AG09319 (cell line): ENCODE measurements at places on chromosomes 6 and 20.

GRCh38 chr6:9025796-9026394 lies 590.5 kb upstream of the SLC35B3 start:
- no peak for DNase-seq

- no peak for DNase-seq
Observed at GRCh38 chr6:106918115-106918514, 56.4 kb downstream of the CD24 start.

DNA sequence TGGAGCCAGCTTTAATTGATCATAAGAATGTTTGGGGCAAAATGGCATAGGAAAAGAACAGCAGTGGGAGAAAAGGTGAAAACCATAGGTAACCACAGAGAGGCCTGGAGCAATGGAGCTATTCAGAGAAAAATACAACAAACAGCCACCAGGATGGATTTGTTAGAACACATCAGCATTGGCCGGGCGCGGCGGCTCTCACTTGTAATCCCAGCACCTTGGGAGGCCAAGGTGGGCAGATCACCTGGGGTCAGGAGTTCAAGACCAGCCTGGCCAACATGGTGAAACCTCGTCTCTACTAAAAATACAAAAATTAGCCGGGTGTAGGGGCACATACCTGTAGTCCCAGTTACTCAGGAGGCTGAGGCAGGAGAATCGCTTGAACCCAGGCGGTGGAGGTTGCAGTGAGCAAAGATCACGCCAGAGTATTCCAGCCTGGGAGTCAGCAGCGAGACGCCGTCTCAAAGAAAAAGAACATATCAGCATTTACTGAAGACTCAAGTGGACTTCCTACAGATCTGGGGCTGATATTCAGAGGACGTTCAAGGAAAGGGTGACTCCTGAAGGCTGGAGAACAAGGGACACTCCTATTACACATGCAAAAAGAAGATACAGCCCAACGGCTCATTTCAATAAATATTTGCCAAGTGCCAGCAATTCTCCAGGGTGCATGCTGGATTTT lies 20.2 kb downstream of the SNHG17 start:
- no peak for DNase-seq

DNA sequence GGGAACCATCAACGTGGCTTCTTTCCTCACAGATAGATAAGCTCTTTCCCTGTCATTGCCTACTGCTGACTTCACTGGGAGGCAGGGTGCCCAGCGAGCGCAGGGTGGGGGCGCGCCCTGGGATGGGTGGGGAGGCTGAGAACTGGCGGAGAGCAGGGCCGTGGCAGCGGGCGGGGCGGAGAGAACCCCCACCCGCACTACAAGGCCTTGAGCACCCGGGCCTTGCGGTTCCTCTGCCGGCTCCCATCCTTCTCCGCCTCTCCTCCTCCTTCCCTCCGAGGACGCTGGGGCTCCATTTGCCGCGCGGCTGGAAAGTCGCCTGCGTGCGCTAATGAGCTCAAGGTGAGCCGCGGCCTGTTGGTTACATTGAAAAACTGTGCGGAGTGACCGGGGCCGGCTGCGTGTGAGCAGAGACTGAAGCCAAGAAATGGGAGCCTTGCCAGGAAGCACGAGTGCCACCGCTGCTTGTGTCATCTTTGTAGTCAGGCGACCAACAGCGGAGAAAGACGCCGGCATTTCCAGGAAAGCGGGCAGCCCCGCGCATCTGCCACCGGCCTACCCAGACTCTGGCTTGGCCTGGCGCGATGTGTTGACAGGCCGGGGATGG lies 963.5 kb upstream of the SLC35B3 start:
- no peak for DNase-seq

GRCh38 chr20:38272961-38273360 lies 12.4 kb upstream of the KIAA1755 start:
- no peak for DNase-seq

DNA sequence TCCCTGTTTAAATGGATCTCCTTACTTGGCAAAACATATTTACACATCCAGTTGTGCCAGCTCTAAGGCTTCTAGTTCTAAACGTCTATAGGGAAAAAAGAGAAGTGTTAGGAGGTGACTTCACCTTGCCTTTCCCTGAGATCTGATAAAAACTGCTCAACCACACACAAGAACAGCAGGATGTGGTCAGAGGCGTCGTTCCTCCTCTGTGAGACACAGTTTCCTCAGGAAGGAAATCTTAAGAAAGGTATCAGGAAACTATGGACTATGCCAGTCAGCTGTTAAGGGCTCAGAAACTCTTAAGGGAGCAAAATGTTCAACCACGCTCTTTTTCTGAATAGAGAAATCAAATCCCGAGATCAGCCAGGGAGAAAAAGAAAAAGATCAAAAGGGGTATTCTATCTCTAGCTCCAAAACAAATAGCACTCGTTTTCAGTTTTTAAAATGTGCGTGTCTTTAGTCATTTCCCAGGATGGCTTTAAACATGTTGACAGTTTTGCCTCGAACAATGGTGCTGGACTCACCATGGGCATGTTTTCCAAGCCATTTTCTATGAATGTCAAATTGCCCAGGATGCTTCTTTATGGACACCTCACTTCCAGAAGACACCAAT lies 154.5 kb downstream of the HACE1 start:
- no peak for DNase-seq

DNA sequence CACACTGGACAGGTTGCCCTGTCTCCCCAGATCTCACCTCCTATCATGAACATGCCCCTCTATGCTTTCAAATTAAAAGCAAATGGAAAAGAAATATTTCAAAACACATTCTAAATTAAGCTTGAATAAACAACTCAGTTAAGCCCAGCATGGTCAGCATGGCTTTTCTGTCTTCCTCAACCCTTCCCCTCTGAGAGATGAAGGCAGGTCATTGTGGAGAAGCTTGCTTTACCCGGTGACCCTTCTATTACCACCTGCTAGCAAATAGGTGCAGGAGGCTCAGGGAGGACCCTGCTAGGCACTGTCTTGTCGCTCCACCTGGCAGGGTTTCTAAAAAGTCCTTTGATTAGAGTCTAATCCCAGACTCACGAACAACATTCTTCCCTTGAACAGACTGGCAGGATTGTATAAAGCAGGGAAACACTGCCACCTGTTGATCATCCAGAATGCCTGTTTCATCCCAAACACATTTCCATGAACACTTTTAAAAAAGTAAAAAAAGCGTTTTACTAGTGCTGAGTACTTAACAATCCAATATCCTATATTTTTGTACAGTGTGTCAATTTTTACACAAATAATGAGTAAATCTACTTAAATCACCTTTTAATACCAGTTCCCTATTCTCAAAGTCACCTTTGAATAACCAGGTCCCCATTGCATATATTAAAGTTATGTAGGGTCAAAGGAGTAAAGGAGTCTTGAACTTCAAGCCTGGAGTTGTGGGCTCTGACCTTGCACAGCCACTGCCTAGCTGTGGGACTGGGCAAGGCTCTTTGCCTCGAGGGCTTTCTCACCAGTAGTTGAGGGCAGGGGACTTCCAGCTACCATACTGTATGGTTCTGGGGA lies 75.5 kb downstream of the GPR6 start:
- DNase-seq = peak; percentile 34

DNA sequence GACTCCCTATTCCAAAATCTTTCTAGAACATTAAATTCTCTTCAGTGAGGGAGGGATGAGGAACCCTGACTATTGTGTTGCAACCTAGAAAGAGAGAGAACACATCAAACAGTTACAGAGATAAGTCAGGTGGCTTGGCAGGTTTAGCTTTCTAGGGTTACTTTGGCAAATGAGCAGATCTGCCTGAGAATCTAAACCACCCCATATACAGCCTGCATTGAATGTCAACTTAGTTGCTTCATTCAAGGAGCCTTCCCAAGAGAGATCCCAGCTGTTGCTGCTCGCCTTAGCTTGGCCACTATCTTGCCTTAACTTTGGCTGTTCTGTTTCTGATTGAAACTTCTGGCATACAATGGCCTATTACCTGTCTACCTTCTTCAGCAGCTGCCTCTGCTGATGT lies 74.7 kb upstream of the TCF21 start:
- no peak for DNase-seq

- DNase-seq = no peak
Observed at GRCh38 chr6:104630955-104631354, 228.8 kb downstream of the HACE1 start.

- no peak for DNase-seq
Observed at GRCh38 chr6:7522873-7523272, 18.6 kb upstream of the DSP start.

DNA sequence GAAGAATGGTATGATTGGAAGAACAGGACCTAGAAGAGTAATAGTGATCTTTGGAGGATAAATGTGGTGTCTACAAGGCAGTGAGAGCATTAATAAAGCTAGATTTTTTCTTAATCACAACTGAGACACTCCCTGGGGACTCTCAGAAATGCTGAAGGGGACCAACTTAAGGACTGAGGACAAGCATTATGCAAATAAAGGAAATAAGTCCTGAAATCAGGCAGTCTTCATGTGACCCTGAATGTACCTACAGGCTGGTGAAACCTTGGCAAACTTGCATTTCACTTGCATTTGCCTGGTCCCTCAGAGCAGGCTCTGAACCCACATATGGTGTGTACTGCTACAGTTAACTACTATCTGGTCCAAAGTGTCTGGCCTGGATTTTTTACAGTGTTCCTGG lies 19.3 kb upstream of the TTK start:
- no peak for DNase-seq

- no peak for DNase-seq
Observed at GRCh38 chr6:19205076-19205475, 632.1 kb upstream of the ID4 start.

DNA sequence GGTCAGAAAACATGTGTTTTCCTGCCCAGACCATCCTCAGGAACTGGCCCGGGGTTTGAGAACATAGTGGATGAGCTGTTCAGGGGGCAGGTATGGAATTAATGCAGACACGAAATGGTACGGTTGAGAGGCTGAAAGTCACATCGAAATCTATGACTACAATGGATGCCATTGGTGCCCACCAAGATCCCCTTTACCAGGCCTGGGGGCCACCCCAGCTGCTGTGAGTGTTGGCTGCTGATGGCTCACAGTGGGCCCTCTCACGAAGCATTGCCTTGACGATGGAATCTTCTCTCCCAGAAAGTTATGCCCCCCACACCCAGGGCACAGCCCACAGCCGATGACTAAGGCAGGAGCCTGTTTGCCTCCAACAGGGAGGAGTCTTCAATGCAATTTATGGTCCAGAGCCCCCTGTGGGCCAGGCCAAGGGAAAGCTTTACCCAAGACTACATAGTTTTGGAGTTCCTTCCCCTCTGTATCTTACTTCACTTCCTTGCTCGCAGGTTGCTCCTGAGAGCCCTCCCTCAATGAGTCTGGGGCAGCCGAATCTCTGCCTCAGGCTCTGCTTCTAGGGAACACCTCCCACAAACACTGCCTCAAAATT lies 92.6 kb downstream of the BFSP1 start:
- DNase-seq = no peak

- no peak for DNase-seq
Observed at GRCh38 chr20:59400708-59401107, 100.3 kb downstream of the EDN3 start.

GRCh38 chr6:26019967-26020328 lies 57.3 kb downstream of the TRIM38 start:
- DNase-seq = no peak

DNA sequence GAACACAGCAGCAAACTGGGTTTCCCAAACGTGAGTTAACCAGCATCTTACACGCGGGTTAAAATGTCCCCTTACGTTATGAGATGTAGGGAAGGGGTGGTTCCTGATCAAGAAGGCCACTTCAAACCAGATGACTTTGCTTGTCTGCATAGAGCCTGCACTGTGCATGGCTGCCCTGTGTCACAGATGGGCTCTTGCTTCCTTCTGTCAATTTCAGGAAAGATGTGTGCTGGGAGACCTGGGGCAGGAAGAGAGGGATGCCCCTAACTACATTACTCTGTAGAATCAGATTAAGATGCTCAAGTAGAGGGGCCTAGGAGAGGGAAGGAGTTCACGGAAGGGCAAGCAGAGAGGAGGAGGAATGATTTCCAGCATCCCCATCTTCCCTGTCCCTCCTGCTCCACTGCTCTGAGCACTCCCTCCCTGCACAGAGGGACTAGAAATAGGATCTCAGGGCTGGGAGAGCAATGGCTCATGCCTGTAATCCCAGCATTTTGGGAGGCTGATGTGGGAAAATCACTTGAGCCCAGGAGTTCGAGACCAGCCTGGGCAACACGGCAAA lies 63.5 kb upstream of the ZMYND8 start:
- no peak for DNase-seq

- DNase-seq = no peak
Observed at GRCh38 chr6:138944412-138944811, 43.6 kb downstream of the REPS1 start.

DNA sequence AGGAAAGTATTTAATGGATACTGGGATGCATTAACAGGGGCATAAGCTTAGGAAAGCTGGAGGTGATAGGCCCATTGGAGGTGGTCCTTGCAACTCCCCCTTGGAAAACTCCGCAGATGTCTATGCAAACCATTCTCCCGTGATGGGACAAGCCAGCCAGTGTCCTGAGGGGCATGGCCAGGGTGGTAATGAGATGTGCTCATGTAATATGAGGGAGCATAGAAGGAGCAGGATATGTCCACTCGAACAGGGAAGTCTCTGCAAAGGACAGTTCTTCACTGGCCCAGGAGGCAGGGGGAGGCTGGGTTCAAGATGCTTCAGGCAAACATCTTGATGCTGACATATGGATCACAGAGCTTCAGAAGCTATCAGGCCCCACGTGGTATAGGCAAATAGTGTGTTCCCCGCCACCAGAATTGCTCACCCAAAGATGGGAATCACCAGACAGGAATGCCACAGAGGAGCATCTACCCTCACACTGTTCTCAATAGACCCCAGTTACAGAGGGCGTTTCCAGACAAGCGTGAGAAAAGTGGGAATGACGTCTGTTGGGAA lies 201.6 kb upstream of the CDH4 start:
- no peak for DNase-seq

- DNase-seq = no peak
Observed at GRCh38 chr20:33560026-33560425, 70.1 kb downstream of the CBFA2T2 start.

GRCh38 chr6:169439710-169440109 lies 186.1 kb upstream of the THBS2 start:
- no peak for DNase-seq

DNA sequence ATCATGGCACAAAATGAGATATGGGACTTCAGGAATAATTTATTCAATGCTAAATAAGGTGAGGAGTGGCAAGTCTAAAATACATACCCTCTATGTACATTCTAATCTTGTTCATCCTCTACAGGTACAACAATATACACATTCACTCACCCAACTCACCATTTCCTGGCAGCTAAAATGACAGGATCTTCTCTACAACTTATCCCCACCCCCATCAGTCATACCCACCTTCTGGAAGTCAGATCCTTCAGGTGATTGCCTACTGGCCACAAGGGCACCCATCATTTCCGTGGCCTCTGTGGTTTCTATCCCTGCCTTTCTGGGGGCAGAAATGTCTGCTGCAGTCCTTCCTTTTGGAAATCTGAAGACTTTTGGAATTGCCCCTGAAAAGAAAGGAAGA lies 22.8 kb upstream of the CRIP3 start:
- no peak for DNase-seq

- no peak for DNase-seq
Observed at GRCh38 chr6:1153696-1154245, 158.1 kb upstream of the FOXQ1 start.

GRCh38 chr6:148379481-148379880 lies 36.8 kb downstream of the SASH1 start:
- DNase-seq = no peak
